ENCODE measurements at places on chromosomes 11 and 22. TPM values are rescaled to one million over a fixed set of nuclear protein-coding genes. Genes with fewer than 3 reads are reported as not detected.

NPAS4 gene
- total RNA-seq: not detected

NAV2 gene
- 2.1 TPM for total RNA-seq

SPI1 gene
- total RNA-seq: 0.32 TPM

CSF2RB gene
- 0.10 TPM for total RNA-seq

GRCh38 chr11:96554236-96554820 lies 164.5 kb downstream of the JRKL start:
- DNase-seq: no peak
- no peaks in the 10 kb centered on the region for H3K4me1 ChIP-seq
- H3K4me3 ChIP-seq: no peak overlapping the region
- H3K27me3 ChIP-seq: no peaks in the 10 kb centered on the region
- H3K36me3 ChIP-seq: no peaks in the 10 kb centered on the region

GRCh38 chr22:35838855-35839576 lies 121.3 kb downstream of the APOL5 start:
- H3K4me1 ChIP-seq: peaks cover 86% of the 10 kb centered on the region
- no peaks in the 10 kb centered on the region for H3K36me3 ChIP-seq

DNA sequence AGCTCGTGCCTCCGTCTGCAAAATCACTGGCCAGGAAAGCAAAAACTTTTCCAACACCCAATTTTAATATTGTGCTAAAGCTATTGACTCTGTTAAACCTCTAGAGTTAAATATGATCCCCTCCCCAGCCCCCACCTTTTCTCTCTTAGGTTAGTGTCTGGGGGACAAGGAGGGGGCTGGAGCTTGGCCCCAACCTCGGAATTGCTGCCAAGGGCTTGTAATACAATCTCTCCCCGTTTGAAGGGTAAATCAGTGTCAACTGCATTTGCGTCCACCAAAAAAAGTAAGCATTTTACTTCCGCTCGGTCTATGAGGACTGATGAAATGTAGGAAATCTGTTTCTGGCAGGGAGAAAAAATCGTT lies at the start of gene GAS2:
Gene GAS2 (plus strand): TSS at position 287 of the 363 bp plus-strand sequence. CDS start 8,259 bp downstream, outside the sequence.
- no peak for DNase-seq
- no peaks in the 10 kb centered on the region for H3K4me1 ChIP-seq
- peaks cover 18% of the 10 kb centered on the region for H3K27me3 ChIP-seq
- H3K36me3 ChIP-seq: no peaks in the 10 kb centered on the region
- no peak within 1 kb of the TSS for H3K4me3 ChIP-seq

- H3K27me3 ChIP-seq: no peaks in the 10 kb centered on the region
- H3K36me3 ChIP-seq: no peaks in the 10 kb centered on the region
- DNase-seq: no peak
- H3K4me3 ChIP-seq: no peak overlapping the region
- H3K27ac ChIP-seq: no peak overlapping the region
- H3K4me1 ChIP-seq: no peaks in the 10 kb centered on the region
Measured at GRCh38 chr11:2759228-2760195, 59.7 kb upstream of the KCNQ1OT1 start.

- H3K4me3 ChIP-seq: no peak overlapping the region
- no peak for DNase-seq
- H3K27me3 ChIP-seq: no peaks in the 10 kb centered on the region
- peaks cover 12% of the 10 kb centered on the region for H3K36me3 ChIP-seq
- H3K27ac ChIP-seq: no peak overlapping the region
Measured at GRCh38 chr22:40399621-40400020, 29.2 kb downstream of the SGSM3 start.

GRCh38 chr11:33835143-33835878 lies 56.6 kb downstream of the LMO2 start:
- no peak overlapping the region for H3K4me3 ChIP-seq
- no peaks in the 10 kb centered on the region for H3K36me3 ChIP-seq
- no peak overlapping the region for H3K27ac ChIP-seq
- H3K27me3 ChIP-seq: 0 out of 2 replicates have a peak, but pooled peaks cover 3% of the 10 kb centered on the region
- peaks cover 18% of the 10 kb centered on the region for H3K4me1 ChIP-seq

- H3K4me1 ChIP-seq: peaks cover 12% of the 10 kb centered on the region
- H3K36me3 ChIP-seq: no peaks in the 10 kb centered on the region
- no peaks in the 10 kb centered on the region for H3K27me3 ChIP-seq
- no peak overlapping the region for H3K4me3 ChIP-seq
Measured at GRCh38 chr11:111427471-111427912, 48.4 kb upstream of the POU2AF1 start.

GRCh38 chr11:95385577-95385976 lies 154.6 kb upstream of the SESN3 start:
- H3K27me3 ChIP-seq: peaks cover 29% of the 10 kb centered on the region
- H3K4me1 ChIP-seq: no peaks in the 10 kb centered on the region
- DNase-seq: no peak
- H3K4me3 ChIP-seq: no peak overlapping the region

- no peaks in the 10 kb centered on the region for H3K4me1 ChIP-seq
- H3K27ac ChIP-seq: no peak overlapping the region
- no peaks in the 10 kb centered on the region for H3K36me3 ChIP-seq
- no peaks in the 10 kb centered on the region for H3K27me3 ChIP-seq
- DNase-seq: no peak
Measured at GRCh38 chr11:19939415-19939929, 220.8 kb downstream of the DBX1 start.

- no peak overlapping the region for H3K4me3 ChIP-seq
- no peak for DNase-seq
- no peak overlapping the region for H3K27ac ChIP-seq
- H3K36me3 ChIP-seq: no peaks in the 10 kb centered on the region
- no peaks in the 10 kb centered on the region for H3K4me1 ChIP-seq
- no peaks in the 10 kb centered on the region for H3K27me3 ChIP-seq
Measured at GRCh38 chr11:72989727-72990126, 152.4 kb downstream of the FCHSD2 start.

DNA sequence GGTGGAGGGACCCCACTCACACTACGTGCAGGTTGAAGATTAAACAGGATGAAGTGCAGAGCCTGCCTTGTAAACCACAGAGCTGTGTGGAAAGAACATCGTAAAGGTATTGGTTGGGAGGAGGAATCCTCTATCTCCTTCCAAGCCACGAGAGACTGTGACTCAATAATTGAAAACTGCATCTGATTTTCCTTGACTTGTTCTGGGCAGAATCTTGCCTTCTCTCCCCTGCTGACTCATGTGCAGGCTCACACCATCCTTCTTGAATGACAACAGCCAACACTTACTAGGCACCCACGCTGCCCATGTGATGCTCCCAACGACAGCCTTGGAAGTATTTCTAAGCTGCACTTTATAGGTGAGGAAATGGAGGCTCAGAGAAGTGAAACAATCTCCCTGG lies 563.0 kb downstream of the MIAT start:
- H3K4me3 ChIP-seq: no peak overlapping the region
- no peak overlapping the region for H3K27ac ChIP-seq
- no peaks in the 10 kb centered on the region for H3K36me3 ChIP-seq
- H3K4me1 ChIP-seq: peaks cover 7% of the 10 kb centered on the region

DNA sequence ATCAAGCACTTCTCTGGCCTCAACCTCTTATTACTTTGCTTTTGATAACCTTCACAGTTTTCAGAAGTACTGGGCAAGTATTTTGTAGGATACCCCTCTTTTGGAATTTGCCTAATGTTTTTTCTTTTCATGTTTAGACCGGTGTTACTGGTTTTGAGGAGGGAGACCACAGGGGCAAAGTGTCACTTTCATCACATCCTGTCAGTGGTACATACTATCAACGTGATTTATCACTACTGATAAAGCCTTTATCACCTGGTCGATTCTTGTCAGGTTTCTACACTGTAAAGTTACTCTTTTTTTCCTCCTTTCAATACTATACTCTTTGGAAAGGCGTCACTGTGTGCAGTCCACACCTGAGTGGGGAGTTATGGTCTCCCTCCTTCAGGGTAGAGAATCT lies 26.7 kb downstream of the QSER1 start:
- no peak overlapping the region for H3K4me3 ChIP-seq
- H3K36me3 ChIP-seq: no peaks in the 10 kb centered on the region
- no peak for DNase-seq
- H3K27ac ChIP-seq: no peak overlapping the region
- H3K27me3 ChIP-seq: no peaks in the 10 kb centered on the region

- H3K27ac ChIP-seq: no peak overlapping the region
- peaks cover 5% of the 10 kb centered on the region for H3K4me1 ChIP-seq
- peak overlapping the region; percentile 35 for H3K4me3 ChIP-seq
- no peak for DNase-seq
- H3K36me3 ChIP-seq: no peaks in the 10 kb centered on the region
Measured at GRCh38 chr22:36977401-36977861, 41.8 kb downstream of the TST start.

GRCh38 chr11:125088123-125088522 lies 23.3 kb downstream of the TMEM218 start:
- H3K36me3 ChIP-seq: no peaks in the 10 kb centered on the region
- peaks cover 9% of the 10 kb centered on the region for H3K4me1 ChIP-seq
- H3K27me3 ChIP-seq: no peaks in the 10 kb centered on the region
- no peak for DNase-seq

GRCh38 chr22:50087646-50088045 lies 2.2 kb upstream of the MOV10L1 start:
- H3K4me3 ChIP-seq: no peak overlapping the region
- no peaks in the 10 kb centered on the region for H3K36me3 ChIP-seq
- H3K4me1 ChIP-seq: no peaks in the 10 kb centered on the region
- H3K27ac ChIP-seq: no peak overlapping the region
- no peak for DNase-seq

DNA sequence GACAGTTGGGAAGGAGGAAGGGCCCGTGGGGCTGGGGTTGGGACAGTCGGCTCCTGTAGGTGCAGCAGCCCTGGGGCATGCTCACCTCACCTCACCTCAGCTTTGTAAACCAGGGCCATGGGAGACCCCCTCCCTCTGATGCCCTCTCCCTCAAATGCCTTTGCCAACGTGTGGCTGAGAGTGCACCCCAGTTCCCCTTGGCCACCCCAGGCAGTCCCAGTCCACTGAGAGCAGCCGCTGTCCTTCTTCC lies 4.2 kb upstream of the NEAT1 start:
- H3K36me3 ChIP-seq: no peaks in the 10 kb centered on the region
- H3K4me1 ChIP-seq: peaks cover 78% of the 10 kb centered on the region
- peak overlapping the region; percentile 100 for H3K27ac ChIP-seq
- no peaks in the 10 kb centered on the region for H3K27me3 ChIP-seq

GRCh38 chr11:206002-206384 lies 1.2 kb downstream of the BET1L start:
- peak overlapping the region; percentile 94 for H3K27ac ChIP-seq
- no peak for DNase-seq
- H3K36me3 ChIP-seq: peaks cover 38% of the 10 kb centered on the region
- H3K4me3 ChIP-seq: peak overlapping the region; percentile 99
- H3K4me1 ChIP-seq: peaks cover 24% of the 10 kb centered on the region

GRCh38 chr11:79108851-79109250 lies 332.0 kb downstream of the TENM4 start:
- H3K4me3 ChIP-seq: no peak overlapping the region
- H3K27ac ChIP-seq: no peak overlapping the region
- peaks cover 21% of the 10 kb centered on the region for H3K27me3 ChIP-seq
- no peaks in the 10 kb centered on the region for H3K4me1 ChIP-seq
- no peaks in the 10 kb centered on the region for H3K36me3 ChIP-seq

- no peak overlapping the region for H3K4me3 ChIP-seq
- H3K27ac ChIP-seq: no peak overlapping the region
- no peak for DNase-seq
- no peaks in the 10 kb centered on the region for H3K36me3 ChIP-seq
Measured at GRCh38 chr11:128625326-128625725, 38.0 kb upstream of the ETS1 start.

DNA sequence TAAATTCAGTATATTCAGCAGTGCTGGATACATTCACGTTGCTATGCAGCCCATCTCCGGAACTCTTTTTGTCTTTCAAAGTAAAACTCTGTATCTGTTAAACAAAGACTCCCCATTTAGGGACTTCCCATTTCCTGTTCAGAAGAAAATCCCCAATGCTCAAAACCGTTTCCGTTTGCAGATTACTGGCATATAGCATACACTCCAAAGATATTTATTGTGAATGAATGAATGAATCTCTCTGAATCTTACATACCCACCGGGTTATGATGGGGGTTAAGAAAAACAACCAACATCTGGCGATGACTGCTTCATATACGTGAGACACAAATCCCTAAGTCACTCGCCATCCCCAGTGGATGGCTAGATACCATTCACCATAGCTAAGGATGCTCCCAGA lies 1.6 kb downstream of the THY1 start:
- no peaks in the 10 kb centered on the region for H3K36me3 ChIP-seq
- no peak for DNase-seq
- no peak overlapping the region for H3K27ac ChIP-seq
- H3K4me1 ChIP-seq: peaks cover 11% of the 10 kb centered on the region
